ENCODE measurements at places on chromosomes 2 and 18. TPM values are rescaled to one million over a fixed set of nuclear protein-coding genes. Genes with fewer than 3 reads are reported as not detected.

DNA sequence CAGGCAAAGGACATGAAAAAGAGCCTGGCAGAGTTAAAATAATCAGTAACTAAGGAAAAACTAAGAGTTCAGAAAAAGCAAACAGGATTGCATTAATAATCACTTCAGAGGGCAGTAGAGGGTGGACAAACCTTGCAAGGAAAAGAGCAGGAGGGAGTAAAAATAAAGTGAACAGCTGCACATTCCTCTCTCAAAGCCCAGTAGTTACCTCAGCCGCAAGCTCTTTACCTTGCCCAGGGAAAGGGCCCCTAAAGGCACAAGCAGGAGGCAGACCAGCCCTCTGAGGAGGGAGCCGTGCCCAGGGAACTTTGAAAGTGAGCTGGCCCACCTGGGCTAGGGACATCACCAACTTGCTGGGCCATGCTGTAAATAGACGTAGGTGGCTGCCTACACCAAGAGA lies 196.9 kb downstream of the C1D start:
- no peak for DNase-seq
- H3K4me3 ChIP-seq = no peak overlapping the region
- H3K27me3 ChIP-seq = peaks cover 28% of the 10 kb centered on the region
- H3K27ac ChIP-seq = no peak overlapping the region
- H3K4me1 ChIP-seq = no peaks in the 10 kb centered on the region

DNA sequence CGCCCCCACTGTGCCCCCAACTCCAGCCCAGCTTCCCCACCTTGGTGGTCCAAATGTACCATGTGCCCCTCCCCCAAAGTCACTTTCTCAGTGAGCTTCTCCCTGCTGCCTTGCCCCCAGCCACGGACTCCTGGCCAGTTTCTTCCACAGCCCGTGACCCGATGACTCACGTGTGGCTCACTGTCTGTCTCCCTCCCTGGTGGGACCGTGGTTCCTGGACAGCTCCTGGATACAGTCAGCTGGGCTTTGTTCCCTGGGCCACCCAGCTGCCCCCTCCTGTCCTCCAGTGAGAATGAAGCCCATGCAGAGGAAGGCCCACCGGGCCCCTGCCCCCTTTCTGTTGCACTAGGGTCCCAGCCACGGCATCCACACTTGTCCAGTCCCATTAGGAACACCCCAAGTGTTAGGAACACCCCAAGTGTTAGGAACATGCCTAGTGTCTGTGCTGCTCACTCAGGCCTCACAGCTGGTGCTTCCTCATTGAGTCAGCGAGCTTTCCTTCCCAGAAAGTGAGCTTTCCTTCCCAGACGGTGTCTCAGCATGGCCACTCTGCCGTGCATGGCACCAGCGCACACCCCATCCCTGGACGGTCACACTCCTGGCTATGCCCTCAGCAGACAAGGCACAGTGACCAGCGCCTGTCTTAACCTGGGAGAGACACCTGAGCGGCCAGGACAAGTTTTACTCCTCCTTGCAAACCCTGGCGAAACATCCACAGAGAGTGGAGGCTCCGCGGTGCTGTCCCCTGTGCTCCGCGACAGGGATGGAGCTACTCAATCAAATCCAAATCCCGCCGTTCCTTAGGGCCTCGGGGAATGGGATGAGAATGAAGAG lies 44.8 kb upstream of the CTDP1 start:
- no peak overlapping the region for H3K4me3 ChIP-seq
- no peak overlapping the region for H3K27ac ChIP-seq
- peaks cover 3% of the 10 kb centered on the region for H3K4me1 ChIP-seq
- no peak for DNase-seq
- peaks cover 12% of the 10 kb centered on the region for H3K27me3 ChIP-seq

DNA sequence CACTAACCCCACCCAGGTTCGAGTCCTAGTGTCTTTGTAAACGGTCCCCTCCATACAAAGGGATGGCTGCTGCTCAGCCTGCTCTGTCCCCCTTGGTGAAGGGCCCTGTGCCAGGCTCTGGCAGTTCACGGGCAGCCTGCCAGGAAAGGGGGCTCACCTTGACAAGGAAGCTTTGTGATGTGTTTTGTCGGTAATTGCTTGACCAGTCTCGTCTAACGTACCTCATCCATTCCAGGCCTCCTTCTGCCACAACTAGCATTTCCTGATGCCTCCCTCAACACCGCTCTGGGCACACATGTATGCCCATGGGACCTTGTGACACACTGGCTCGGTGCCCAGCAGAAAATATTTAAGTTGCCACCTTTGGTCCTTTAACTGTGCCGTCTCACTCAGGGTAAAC lies 171.9 kb downstream of the KLHL29 start:
- no peaks in the 10 kb centered on the region for H3K4me1 ChIP-seq
- H3K27me3 ChIP-seq = no peaks in the 10 kb centered on the region
- no peak overlapping the region for H3K4me3 ChIP-seq

The UGT1A4 gene
- not detected for total RNA-seq

GRCh38 chr2:40315683-40316082 lies 136.2 kb downstream of the SLC8A1 start:
- H3K27ac ChIP-seq = no peak overlapping the region
- H3K27me3 ChIP-seq = no peaks in the 10 kb centered on the region
- no peaks in the 10 kb centered on the region for H3K4me1 ChIP-seq
- no peak for DNase-seq
- no peak overlapping the region for H3K4me3 ChIP-seq

- no peak overlapping the region for H3K27ac ChIP-seq
- H3K36me3 ChIP-seq = no peaks in the 10 kb centered on the region
Observed at GRCh38 chr18:57052173-57052572, 94.7 kb upstream of the BOD1L2 start.

DNA sequence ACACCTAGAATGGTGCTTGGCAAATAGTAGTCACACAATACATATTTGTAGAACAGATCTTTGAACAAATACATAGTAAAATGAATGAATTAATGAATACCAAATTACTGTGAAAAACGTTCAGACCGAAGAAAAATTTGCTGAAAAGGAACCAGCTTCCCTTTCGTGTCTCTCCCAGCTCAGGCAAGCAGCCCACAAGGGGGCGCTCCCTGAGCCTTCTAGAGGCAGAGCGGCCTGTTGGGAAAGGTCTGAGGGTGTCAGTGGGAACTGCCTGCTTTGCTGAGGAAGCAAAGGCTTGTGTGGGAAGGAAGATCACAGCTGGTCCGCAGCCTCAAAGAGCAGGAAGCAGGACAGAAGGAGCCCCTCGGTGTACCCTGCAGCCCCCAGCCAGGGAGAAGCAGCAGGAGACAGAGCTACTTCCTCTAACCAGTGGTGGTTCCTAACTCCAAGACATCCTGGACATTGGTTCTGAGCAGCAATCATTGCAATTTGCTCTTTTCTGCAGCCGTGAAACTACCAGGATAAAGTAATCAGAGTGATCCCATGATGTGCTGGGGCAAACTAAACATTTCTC lies 231.1 kb downstream of the ANKRD30B start:
- H3K4me3 ChIP-seq = no peak overlapping the region
- peaks cover 2% of the 10 kb centered on the region for H3K36me3 ChIP-seq
- no peak for DNase-seq
- no peak overlapping the region for H3K27ac ChIP-seq
- H3K4me1 ChIP-seq = peaks cover 2% of the 10 kb centered on the region
- peaks cover 30% of the 10 kb centered on the region for H3K27me3 ChIP-seq

The RFTN2 gene
- not detected for total RNA-seq

DNA sequence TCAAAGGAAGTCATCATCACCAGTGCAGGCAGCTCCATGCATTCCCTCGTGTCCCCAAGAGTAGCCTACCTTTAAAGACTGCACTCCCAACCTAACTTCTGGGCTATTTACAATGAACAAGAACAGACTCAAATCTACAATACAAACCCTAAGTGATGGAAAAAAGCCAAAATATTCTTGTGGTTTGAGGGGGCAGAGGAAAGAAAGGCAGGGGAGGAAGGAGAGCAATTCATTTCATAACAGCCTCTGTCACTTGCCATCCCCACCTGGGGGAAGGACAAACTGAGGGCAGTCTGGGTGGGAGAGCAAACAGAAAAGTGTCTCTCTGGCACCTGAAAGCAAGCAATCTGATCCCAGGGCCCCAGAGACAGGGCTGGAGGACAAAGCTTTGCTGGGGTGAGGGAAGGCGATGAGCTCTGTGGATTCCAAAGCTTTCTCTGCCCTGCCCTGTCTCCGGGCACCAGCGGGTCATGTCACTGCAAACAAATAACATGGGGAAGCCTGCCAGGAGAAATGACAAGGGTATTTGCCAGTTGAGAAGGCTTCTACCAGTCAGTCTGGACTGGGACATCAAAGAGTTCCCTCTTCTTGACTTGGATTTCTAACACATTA lies 528.0 kb upstream of the TNP1 start:
- H3K36me3 ChIP-seq = no peaks in the 10 kb centered on the region
- DNase-seq = no peak
- H3K4me3 ChIP-seq = no peak overlapping the region
- H3K27ac ChIP-seq = no peak overlapping the region
- H3K4me1 ChIP-seq = no peaks in the 10 kb centered on the region

- no peaks in the 10 kb centered on the region for H3K27me3 ChIP-seq
- H3K27ac ChIP-seq = no peak overlapping the region
- peaks cover 32% of the 10 kb centered on the region for H3K4me1 ChIP-seq
- H3K4me3 ChIP-seq = no peak overlapping the region
- H3K36me3 ChIP-seq = no peaks in the 10 kb centered on the region
Observed at GRCh38 chr2:156464106-156464505, 27.9 kb downstream of the GPD2 start.

GRCh38 chr2:236162882-236163470 lies 5.2 kb downstream of the GBX2 start:
- H3K27ac ChIP-seq = no peak overlapping the region
- no peak for DNase-seq
- peaks cover 60% of the 10 kb centered on the region for H3K27me3 ChIP-seq
- peaks cover 7% of the 10 kb centered on the region for H3K4me1 ChIP-seq
- no peaks in the 10 kb centered on the region for H3K36me3 ChIP-seq

The CARF gene
- total RNA-seq = 10.5 TPM

The IL36B gene
- not detected for total RNA-seq

- H3K27ac ChIP-seq = no peak overlapping the region
- no peak overlapping the region for H3K4me3 ChIP-seq
- DNase-seq = no peak
- peaks cover 7% of the 10 kb centered on the region for H3K36me3 ChIP-seq
- peaks cover 8% of the 10 kb centered on the region for H3K4me1 ChIP-seq
Observed at GRCh38 chr2:240511351-240512108, 46.3 kb downstream of the ANKMY1 start.

DNA sequence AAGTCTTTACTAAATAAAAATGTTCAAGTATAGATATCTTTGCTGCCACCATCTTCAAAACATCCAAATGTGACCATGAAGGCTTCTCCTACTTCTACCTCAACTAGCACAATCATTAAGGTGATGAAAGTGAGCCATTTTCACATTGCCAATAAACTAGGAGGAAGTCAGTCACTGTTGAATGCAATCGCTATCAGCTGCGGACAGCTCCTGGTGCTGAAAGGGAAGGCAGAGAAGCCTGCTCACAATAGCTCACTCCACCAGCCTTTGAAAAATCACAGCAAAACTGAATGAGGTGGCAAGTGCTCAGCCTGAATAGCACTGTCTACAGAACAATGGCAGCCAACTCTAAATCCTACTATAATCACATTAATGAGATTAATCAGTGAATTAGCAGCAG lies 2.2 kb downstream of the MYT1L start:
- no peak for DNase-seq
- no peaks in the 10 kb centered on the region for H3K27me3 ChIP-seq
- no peak overlapping the region for H3K4me3 ChIP-seq
- no peaks in the 10 kb centered on the region for H3K36me3 ChIP-seq

Measured in T-helper 17 cell (primary cell).